NCI-H2081 (cell line): ENCODE measurements at places on chromosomes 2 and 18.

DNA sequence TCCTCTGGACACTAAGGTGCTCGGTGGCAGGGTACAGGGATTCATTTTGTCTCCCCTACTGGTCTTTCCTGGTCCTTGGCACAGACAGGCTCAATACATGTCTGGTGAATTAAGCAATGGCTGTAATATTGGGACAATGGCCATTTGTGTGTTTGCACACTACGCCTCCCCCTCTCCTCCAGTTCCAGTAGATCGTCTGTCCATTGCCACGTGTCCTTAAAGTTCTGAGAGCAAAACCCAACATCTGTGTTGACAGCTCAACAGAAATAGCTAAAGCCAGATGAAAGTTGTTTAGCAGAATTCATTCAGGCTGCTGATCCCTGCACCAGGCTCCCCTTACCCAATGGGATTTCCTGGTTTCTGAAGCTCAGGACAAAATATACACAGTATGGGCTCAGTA lies 9.0 kb upstream of the FABP1 start:
- no peak for DNase-seq

- no peak for DNase-seq
Measured at GRCh38 chr2:155690785-155691184, 641.7 kb downstream of the NR4A2 start.

DNA sequence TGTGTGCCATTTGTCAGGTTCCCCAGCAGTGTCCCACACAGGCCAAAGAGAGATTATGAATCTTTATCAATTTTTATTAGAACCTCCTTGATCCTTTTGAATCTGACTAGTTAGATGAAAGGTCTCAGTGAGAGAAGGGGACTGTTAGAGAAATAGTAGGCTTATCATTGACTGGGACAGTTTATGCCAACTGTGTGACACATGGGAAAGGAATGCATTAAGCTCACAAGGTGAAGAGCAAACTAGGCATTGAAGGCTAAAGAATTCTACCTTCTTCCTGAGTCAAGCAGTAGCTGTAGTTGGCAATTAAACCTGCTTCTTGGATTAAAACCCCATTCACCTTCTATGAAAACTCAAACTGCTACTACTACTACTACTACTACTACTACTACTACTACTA lies 389.6 kb upstream of the CDH19 start:
- DNase-seq, result no peak

GRCh38 chr2:223944166-223944702 lies 901 bp downstream of the WDFY1 start:
- no peak for DNase-seq

- DNase-seq, result no peak
Measured at GRCh38 chr2:210445116-210445707, 31.3 kb downstream of the LANCL1 start.

- DNase-seq, result no peak
Measured at GRCh38 chr2:196249860-196250259, 78.5 kb upstream of the STK17B start.

GRCh38 chr2:234324116-234324515 lies 172.8 kb downstream of the ARL4C start:
- DNase-seq, result no peak

GRCh38 chr2:212832211-212833195 lies 293.9 kb upstream of the ERBB4 start:
- no peak for DNase-seq

- peak; percentile 62 for DNase-seq
Measured at GRCh38 chr2:189783451-189783926, 650 bp downstream of the ORMDL1 start.

GRCh38 chr2:235493775-235494715 lies at the start of gene AGAP1:
Gene AGAP1, plus strand, starts transcription at chr2:235494043.
- peak; percentile 84 for DNase-seq

DNA sequence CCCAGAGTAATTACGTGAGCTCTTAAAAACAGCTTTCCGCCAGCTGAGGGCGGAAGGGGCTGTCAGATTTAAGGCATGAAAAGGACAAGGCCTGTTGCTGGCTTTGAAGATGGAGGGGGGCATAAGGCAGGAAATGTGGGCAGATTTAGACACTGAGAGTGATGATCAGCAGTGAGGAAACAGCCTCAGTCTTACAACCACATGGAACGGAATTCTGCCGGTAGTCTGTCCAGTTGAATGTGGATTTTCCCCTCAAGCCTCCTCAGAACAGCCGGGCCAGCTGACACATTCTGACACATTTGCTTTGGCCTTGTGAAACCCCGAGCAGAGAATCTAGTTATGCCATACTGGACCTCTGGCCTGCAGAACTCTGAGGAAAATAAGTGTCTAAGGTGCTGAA lies 16.6 kb downstream of the POLE4 start:
- DNase-seq, result no peak

- DNase-seq, result peak; percentile 39
Measured at GRCh38 chr18:8221452-8221851, 387.8 kb upstream of the RAB12 start.

- no peak for DNase-seq
Measured at GRCh38 chr2:20401489-20401835, 45.4 kb upstream of the RHOB start.

GRCh38 chr18:45084206-45084605 lies 403.5 kb downstream of the SETBP1 start:
- no peak for DNase-seq

DNA sequence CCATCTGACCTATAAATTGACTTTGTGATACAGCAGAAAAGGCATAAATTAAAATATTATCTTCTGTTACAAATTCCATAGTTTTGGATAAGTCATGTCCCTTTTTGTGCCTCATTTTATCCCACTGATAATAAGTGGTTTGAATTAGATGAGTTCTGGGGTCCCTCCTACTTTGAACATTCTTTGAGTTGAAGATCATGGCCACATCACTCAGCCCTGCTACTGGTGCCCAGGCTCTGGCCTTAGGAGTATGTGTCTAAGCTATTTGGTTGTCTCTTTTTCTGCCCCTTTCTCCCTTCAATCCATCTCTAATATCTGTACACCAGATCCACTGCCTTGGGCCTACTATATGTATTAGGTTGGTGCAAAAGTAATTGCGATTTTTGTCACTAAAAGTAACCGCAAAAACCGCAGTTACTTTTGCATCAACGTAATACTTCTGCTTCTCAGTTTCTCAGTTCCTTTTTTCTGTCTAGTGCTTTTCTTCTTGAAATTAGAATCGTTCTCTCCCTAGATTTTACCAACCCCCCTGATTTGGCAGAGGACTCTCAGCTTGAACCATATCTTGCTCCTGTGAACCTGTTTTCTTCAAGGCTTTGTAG lies 362.5 kb upstream of the TNP1 start:
- no peak for DNase-seq

GRCh38 chr18:32867330-32867729 lies 94.5 kb upstream of the KLHL14 start:
- DNase-seq, result no peak
